ENCODE measurements at places on chromosomes 1 and 21.

- DNase-seq = peak; percentile 39
These were observed 750 bp downstream of the RHOU start for GRCh38 chr1:228735871-228736586.

DNA sequence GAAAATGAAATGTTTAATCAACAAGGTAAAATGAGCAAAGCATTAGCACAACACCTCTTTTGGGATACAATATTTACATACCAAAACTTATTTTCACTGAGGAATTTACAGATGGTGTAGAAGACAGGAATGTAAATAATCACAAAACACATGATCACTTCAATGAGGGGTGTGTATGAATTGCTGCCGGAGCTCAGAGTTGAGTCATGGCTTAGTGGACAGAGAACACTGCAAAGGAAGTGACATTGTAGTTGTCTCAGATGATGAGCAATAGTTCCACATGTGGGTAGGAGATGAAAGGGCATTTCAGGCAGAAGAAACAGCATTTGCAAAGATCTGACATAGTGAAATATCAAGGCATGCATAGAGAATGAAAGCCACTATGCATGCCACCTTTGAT lies 5.6 kb upstream of the KPRP start:
- DNase-seq = peak; percentile 9

- DNase-seq = peak; percentile 47
These were observed 30.7 kb downstream of the NOL9 start for GRCh38 chr1:6523566-6523965.

GRCh38 chr1:215146240-215146975 lies 63.9 kb downstream of the KCNK2 start:
- peak; percentile 61 for DNase-seq

DNA sequence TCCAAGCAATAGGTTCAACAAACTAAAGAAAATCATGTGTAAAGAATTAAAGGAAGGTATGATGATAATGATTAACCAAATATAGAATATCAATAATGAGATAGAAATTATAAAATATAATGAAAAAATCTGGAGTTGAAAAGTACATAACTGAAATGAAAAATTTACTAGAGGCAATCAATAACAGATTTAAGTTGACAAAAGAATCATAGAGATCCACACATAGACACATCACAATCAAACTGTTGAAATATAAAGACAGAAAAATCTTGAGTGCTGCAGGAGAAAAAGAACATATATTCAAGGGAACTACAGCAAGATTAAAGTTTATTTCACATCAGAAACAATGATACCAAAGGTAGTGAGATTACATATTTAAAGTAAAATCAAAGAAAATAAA lies 63.7 kb downstream of the RNASEL start:
- DNase-seq = no peak

GRCh38 chr1:70892140-70892539 lies 155.5 kb downstream of the PTGER3 start:
- DNase-seq = no peak

- DNase-seq = no peak
These were observed 50.9 kb downstream of the S100B start for GRCh38 chr21:46553993-46554392.
